ENCODE measurements at places on chromosomes 7 and 10.

DNA sequence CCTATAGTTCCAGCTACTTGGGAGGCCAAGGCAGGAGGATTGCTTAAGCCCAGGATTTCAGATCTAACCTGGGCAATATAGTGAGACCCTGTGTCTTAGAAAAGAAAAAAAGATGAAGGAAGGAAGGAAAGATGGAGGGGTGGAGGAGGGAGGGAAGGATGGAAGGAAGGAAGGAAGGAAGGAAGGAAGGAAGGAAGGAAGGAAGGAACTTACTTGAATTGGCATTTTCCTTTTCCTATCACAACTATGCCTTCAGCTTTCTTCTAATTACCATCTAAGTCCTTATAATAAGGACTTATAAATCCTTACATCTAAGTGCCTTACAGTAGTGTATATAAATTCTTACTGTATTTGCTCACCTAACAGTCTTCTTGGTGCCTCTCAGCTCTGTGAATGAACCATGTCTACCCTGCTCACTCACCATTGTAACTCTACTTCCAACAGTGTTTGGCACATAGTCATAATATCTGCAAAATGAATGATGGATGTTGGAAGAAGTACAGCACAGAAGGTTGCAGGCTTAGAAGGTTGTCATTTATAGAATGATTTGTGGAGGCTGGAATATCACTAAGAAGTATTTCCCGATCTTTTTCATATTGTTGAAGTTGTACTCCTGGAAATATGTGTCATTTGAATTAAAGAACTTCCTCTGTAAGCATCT lies 125.5 kb downstream of the KIAA1217 start:
- no peak for DNase-seq

- no peak for DNase-seq
These were observed 15.4 kb downstream of the PTPRN2 start for GRCh38 chr7:158572000-158572828.

- DNase-seq, result no peak
These were observed 186.3 kb downstream of the ETV1 start for GRCh38 chr7:13803134-13803533.

DNA sequence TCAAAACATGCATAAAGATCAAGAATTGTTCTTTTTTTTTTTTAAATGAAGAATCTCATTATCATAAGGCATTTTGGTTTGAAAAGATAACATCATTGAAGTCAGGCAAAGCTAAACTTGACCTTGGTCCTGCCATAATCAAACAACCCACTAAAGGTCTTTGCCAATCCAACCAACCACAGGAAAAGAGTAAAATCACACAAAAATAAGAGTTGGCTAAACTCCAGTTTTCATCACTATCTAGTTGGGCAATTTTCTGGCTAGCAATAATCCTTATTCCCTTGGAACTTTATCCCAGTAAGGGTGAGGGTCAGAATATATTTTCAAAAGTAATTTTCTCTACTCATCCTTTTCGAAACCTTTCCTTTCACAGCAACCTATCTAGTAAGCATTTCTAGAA lies 62.4 kb downstream of the HIBADH start:
- DNase-seq, result no peak

GRCh38 chr7:43584195-43584586 lies 1.3 kb downstream of the STK17A start:
- DNase-seq, result peak; percentile 9

DNA sequence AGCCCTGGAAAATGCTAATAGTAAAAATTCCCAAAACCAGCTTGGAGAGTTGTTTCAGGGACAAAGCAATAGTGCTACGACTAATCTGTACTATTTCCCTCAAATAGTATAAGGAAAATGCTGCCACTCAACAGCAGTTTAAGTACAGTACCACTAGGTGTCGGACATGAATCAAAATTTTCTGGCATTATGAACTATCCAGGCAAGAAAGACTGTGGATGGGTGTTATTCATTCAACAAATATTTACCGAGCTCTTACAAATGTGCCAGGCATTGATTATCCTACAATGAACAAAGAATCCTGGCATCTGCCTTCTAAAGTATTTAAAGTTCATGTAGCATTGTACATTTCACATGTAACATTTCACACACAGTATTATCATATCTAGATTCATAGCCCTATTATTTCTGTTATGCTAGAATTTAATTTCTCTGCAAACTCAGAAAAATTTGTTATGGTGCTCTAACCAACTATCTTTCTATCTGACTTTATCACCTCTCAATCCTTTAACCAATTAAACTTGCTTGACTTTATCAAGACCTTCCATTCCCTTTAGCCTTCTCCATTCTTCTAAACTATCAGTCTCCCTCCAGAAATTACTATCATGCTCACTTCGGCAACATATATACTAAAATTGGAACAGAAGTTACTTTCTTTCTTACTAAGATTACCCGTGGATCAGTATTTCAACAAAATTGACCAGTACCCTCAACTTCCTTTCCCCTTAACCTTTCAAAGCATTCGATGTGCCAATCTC lies 80.6 kb downstream of the ARHGAP21 start:
- DNase-seq, result no peak

All from activated effector memory CD4-positive, alpha-beta T cell treated with Interleukin-2 at 50 U/mL for 16 hours (primary cell).